ENCODE measurements at places on chromosomes 1 and 21. TPM values are rescaled to one million over a fixed set of nuclear protein-coding genes. Genes with fewer than 3 reads are reported as not detected.

The LIN28A gene
- not detected for total RNA-seq

The KRTAP13-2 gene
- not detected for total RNA-seq

The LRRC3 gene
- total RNA-seq: 1.8 TPM

The PRR9 gene
- not detected for total RNA-seq

The DNASE2B gene
- not detected for total RNA-seq

The ADAMTS4 gene
- total RNA-seq: 3.8 TPM

The MARCKSL1 gene
- total RNA-seq: 26.7 TPM

The FMO2 gene
- not detected for total RNA-seq

The PLEKHN1 gene
- 0.85 TPM for total RNA-seq

The CD52 gene
- 263 TPM for total RNA-seq

The CACNA1S gene
- total RNA-seq: not detected

The RGS13 gene
- not detected for total RNA-seq
